ENCODE measurements at places on chromosomes 16 and 17.

GRCh38 chr17:7714721-7715594 is 2.6 kb upstream of the DNAH2 start:
- no peak for DNase-seq

- DNase-seq = no peak
Measured at GRCh38 chr17:27233776-27234175, 60.1 kb upstream of the WSB1 start.

GRCh38 chr16:28140788-28141618 is 70.8 kb downstream of the XPO6 start:
- peak; percentile 30 for DNase-seq

DNA sequence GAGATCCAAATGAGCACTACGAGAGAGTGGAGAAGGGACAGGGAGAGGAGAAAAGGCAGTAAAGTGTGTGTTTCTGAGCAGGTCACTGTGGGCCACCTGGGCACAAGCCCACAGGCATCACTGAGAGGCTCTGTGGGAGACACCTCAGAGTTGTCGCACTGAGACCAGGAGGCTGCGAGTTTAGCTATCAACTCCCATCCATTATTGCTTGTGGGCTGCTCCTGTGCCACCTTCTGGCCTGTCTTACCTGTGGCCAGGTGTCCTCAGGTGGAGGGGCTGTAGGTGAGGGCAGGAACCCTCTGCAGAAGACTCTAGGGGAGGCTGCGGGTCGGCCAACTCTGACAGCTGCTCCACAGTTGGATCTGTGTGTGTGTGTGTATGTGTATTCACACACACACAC is 2.5 kb upstream of the PRR29 start:
- no peak for DNase-seq

DNA sequence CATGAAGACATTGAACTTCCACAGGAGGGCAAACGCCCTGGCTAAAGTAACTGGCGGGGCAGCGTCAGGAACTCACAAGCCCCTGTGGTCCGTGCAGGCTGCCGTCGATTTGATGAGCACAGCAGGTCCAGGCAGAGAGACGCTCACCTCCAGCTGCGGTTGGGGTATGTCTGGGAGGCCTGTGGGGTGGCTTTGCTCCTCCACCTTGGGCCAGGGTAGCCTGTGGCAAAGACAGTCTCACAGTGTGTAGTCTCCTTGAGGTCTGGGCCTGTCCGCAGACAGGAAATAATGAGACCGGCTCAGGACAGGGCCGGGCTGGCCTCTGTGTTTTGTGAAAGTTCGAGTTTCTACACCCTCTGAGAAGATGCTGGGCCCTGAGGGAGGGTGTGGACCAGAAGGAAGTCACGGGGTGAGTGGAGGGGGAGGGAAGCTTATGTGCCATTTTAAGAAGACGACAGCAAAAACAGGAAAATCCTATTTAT is 103.3 kb downstream of the METRNL start:
- no peak for DNase-seq

DNA sequence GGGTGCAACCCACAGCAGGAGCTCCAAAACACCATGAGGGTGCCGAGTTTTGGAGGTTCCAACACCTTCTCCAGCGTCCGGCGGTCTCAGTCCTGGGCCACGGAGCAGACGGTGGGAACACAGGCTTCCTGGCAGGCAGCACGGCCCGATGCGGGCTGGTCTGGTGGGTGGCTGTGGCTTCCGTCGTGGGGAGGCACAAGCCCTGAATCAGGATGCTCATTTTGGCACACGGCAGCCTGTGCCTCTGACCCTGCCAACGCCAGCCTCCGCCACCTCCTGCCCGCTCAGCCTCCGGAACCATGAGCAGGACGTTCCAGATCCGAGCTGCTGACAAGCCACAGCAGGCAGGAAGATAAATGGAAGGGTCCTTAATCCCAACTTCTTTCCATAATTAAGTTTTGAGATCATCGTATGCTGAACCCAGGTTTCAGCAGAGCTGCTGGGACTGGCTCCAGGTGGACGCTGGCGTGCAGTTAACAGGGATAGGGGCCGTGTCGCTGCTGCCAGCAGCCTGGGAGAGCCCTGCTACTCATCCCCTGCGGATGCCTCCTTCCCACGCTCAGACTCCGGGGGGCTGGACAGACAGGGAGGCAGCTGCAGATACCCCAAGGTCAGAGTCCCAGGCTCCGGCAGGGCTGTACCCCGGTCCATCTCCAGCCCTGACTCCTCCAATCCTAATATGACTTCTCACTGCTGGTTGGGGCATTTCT is 136.6 kb downstream of the ENGASE start:
- DNase-seq = no peak

DNA sequence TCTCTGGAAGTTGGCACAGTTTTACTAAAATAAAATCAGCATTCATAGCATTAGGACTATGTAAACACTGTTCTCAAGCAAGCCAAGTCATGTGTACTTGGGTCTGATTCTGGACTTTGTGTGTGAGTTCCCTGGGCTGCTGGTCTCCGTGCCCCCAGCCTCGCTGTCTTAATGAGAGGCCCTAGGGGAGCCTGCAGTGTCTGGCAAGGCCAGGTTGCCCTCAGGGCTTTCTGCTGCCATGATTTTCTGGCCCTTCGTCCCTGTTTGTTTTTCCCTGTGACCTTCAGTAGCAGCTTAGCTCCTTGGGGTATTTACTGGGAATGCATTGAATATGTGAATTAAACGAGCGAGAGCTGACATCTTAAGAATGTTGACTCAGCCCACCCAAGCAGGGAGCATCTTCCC is 161.8 kb downstream of the RPTOR start:
- no peak for DNase-seq

DNA sequence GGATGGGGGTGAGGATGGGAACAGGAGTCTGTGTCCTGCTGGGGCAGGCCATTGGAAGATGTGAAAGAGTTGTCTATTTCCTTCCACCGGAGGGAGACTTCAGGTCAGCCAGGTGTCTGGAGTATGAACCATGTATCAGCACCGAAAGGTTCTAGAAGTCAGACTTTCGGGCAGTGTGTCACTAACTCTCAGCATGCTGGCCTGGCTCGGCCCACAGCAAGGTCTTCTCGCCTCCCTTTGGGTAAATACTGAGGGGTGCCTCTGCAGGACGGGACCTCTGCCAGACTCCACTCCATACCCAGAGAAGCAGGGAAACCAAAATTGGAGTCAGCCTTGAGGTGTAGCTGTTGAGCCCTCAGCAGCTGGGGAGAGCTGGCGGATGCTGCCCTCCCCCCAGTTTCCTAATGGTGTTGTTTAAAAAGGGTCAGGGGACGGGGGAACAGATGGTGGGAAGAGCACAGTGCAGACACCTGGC is 507 bp downstream of the CIITA start:
- no peak for DNase-seq

- DNase-seq = no peak
Measured at GRCh38 chr16:3690980-3691720, 26.2 kb downstream of the TRAP1 start.

DNA sequence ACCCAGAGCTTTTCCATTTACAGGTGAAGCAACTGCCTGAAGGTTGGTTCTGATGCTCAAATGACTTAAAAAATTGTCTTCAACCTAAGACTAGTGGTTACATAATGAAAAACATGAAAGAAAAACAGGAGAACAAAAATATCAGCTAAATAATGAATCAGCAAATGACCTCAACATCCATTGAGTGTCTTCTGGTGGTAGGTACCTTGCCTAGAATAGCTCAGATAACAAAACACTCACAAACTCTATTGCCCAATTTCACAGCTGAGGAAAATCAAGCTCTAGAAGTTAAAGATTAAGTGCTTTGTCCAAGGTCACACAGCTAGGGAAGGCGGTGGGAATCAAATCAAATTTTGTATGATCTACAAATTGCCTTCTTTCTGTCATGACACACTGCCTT is 304.6 kb upstream of the CDH11 start:
- no peak for DNase-seq

DNA sequence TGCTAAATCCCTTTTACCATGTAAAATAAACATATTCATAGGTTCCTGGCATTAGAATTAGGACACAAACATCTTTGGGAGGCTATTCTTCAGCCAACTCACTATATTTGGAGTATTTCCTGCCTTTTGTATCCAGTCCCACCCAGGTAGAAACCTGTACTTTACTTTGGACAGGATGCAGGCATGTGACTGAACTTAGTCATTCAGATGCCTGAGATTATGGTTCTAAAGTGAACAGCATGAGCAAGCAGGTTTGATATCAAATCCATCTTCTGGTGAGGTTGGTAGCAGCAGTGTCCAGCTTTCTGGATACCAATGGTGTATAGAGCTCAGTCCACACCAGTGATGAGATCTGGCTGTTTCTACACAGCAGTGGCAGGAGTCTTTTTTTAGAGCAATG is 20.2 kb downstream of the CA10 start:
- DNase-seq = no peak

DNA sequence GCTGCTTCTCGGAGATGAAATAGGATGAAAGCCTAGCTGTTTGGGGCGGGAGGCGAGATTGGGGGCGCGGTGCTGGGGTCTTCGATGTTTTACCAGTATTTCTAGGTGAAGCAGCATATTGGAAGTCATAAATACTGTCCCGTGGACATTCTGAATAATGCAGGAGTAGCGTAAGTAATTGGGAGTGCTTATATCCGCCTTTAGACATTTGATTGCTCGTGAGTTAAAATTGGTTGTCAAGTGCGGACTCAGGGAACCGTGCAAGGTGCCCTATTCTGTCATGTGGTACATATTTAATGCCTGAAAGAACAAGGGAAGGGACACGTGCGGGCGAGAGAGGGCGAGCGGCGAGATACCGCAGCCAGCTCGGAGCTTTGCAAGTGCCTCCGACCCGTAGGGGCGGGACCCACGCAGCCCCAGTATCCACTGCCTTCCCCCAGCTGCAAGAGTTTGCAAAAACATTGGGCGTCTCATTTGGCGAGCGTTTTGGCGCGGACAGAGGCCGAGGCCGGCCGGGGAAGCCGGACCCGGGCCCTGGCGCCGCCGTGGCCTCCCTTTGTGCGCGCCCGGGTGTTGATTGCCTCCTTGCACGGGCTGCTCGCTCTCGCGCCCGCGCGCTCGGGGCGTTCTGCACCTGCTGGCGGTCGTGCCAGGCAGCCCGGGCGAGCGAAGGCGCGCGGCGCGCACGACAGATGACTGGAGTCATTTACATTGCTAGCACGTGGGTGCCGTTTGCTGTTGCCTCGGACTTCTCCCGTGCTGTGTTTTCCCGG is 849.8 kb upstream of the RBFOX1 start:
- DNase-seq = no peak

DNA sequence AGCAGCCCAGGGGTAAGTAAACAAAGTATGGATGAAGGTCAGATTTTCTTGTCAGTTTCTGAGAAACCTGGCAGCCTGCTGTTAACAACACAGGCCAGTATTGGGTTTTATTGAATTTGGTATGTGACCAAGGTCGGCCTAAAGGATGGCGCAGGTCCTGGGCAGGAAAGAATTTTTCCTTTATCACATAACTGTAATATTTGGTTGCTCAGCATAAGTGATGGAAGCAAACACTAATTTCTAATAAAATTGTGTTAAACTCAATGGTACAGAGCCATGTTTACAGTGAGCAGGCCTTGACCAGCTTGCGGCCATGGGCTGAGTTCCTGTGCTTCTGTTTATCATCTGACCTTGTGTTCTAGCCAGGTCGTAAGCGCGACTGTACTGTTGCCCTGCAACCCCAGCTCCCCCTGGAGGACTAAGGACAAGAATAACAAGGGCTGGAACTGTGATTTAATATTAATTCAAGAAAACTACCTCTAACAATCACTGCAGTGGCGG is 10.5 kb downstream of the POLDIP2 start:
- no peak for DNase-seq

DNA sequence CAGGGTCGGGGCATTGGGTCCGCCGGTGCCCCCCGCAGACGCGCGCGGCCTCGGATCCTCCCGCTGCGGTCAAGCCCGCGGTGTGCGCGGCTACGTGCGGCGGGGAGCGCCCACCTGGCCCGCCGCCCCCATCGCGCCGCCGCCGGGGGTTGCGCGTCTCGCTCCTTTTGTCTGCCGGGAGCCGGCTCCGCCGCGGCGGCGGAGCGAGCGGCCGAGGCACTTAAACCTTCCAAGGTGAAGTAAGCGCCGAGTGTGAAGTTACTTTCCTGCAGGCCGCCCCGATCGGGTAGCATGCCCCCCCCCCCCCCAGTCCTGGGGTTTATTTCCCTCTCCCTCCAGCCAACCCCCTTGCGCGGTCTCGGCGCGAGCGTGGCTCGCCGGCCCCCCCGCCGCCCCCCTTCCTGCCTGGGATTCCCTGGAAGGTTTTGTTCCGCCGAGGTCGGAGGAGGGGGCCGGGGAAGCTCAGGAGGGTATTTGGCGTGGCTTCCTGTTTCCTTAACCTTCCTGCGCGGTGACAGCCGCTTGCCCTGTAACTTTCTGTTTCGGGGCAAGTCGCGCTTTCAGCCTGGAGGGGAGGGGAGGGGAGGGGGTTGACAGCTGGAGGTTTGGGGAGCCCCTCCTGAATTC is 56.6 kb upstream of the GSE1 start:
- no peak for DNase-seq

- no peak for DNase-seq
Measured at GRCh38 chr16:73764321-73764720, 532.3 kb upstream of the PSMD7 start.

DNA sequence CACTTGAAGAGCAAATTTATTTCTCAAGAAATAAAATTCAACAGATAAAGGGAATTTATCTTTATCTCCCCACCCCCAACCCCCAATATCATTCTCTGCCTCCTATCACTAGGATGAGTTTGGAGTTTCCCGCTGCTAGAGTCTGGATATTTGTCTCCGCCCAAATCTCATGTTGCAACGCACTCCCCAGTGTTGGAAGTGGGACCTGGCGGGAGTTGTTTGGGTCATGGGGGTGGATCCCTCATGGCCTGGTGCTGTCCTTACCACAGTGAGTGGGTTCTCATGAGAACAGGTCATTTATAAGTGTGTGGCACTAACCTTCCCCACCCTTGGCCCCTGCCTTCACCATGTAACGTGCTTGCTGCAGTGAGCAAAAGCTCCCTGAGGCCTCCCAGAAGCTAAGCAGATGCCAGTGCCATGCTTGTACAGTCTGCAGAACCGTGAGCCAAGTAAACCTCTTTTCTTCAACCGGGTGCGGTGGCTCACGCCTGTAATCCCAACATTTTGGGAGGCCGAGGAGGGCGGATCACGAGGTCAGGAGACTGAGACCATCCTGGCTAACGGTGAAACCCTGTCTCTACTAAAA is 6.5 kb downstream of the CEP20 start:
- DNase-seq = no peak
